Aorta (tissue), 5 donors: ENCODE measurements at places on chromosomes 2 and 18. TPM values are rescaled to one million over a fixed set of nuclear protein-coding genes. Genes with fewer than 3 reads are reported as not detected.
A peak's percentile ranks its signal among the peaks of the same experiment; 100 is the strongest.

DNA sequence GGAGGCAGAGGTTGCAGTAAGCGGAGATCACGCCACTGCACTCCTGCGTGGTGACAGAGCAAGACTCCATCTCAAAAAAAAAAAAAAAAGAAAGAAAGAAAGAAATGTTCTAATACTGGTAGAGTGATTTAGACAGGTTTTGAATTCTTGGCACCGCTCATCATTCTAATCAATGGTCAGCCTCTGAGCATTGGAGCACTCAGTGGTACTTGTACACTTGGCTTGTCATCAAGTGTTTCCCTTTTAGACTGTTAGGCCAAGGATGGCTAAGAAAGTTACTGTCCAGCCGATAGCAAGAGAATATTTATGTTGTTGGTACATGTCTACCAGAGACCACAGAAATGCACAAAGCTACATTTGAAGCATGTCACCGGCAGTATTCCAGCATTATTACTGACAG is 444.1 kb upstream of the RAB12 start:
- no peak for DNase-seq

DNA sequence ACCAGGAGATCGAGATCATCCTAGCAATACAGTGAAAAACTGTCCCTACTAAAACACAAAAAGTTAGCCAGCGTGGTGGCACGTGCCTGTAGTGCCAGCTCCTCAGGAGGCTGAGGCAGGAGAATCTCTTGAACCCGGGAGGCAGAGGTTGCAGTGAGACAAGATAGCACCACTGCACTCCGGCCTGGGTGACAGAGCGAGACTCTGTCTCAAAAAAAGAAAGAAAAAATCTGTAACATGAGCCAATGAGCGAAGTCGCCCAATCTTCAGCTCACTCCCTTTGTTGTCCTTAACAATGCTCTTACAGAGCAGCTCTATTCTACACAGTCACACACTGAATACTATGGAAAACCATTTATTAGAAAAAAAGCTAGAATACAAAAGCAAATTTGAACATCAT is 22.0 kb downstream of the FAM98A start:
- no peak for DNase-seq

DNA sequence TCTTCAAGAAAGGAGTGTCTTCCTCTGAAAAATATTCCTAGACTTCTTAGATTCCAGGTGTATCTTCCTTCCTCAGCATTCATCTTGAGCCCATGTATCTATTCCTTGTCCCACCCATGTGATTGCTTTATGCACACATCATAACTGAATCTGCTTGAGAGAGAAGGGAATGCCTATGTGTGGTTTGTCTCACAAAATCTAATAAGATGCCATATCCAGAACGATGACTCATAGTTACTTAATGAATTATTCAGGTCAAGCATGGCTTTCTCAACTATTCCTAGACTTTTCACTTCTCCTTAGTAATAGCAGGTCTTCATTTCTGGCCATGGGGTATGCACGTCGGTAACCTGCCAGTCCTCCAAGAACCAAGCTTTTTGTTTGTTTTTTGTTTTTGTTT is 121.8 kb downstream of the SETBP1 start:
- no peak for DNase-seq

DNA sequence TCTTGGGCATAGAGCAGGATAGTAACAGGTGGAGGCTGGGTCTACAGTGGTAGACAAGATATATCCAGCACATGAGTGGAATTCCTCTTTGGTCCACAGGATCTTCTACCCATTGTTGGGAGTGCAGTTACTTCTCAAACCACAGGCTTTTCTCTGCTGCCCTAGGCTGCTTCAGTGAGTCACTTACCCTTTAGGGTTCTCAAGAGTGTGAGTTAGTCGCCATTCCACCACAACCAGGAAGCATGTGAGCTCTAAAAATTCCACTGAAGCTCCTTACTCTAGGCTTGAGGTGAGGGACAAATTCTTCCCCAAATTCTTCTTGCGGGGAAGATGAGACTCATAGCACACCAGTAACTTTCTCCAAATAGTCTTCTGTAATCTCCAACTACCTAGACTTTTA is 189.4 kb downstream of the PLCL1 start:
- no peak for DNase-seq

DNA sequence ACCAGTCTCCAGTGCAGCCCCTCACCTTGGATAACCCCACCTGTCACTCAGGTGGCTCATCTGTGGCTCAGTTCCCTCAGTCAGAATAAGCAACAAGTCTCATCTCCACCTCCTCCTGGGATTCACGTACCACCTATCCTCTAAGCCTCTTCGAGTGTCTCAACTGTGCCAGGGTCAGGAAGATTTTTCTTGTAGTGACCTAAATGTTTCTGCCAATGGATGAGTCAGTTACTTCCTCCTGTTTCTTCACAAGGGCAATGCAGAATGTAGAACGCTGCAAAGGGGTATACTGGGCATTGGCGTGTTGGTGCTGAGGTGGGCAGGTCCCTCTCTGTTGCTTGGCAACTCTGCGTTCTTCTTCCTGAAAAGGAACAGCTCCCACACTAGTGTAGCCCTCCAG is 213.3 kb upstream of the CXCR4 start:
- no peak for DNase-seq

DNA sequence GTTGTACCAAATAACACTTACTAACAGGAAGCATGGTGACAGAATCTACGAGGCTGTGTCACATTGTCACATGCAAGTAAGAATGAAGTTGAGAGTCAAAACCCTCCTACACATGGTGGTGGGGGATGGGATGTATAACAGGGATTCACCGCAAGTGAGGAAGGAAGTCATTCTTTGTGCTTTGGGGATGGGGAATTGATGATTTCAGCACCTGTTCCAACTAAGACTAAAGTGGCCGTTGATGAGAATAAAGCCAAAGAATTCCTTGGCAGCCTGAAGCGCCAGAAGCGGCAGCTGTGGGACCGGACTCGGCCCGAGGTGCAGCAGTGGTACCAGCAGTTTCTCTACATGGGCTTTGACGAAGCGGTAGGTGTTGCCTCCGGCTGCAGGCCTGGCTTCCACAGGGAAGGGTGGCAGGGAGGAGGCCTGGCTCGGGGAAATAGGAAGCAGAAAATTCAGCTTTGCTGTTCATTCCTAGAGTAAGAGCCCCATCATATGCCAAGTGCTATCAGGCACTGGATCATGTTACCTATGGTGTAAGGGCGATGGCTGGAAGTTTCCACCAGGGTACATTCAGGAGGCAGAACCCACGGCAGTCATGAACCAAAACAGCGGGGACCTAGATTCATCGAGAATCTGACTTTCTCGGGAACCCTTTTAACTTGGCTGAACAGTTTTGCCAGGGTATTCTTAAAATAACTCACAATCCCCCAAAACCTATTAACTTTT is 120.3 kb downstream of the UXS1 start:
- no peak for DNase-seq

GRCh38 chr18:63808125-63808524 is 32.9 kb downstream of the SERPINB7 start:
- no peak for DNase-seq

DNA sequence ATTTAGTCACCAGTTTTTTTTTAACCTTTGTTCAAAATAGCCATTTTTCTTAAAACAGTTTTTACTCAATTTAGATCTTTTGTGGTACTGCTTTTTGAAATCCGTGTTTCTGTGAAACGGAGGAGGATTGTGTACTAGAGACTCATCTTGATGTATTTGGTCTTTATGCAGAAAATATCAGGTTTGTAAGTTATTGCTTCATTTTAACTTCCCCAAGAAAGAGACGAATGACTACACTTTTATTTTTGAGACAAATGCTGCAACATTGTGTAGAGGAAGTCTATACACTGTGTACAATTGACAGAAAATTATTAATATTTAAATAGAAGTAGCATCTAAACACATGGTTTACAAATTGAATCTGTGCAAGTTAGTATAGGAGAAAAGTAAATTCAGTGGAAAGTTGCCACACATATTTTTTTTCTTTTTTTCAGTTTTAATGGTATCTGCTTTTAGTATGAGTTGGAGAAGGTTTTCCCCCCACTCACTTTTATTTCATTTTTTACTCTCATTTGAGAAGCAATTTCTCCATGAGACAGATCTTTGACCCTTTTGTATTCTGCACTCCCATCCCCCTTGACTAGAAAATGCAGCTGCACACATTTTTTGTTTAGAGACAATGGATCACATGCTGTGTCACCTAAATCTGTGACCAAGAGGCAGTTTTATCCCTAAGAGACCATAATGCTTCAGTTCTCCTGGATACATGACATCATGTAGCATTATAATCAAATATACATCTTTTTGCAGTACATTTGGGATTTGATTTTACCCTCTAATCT is 200.8 kb upstream of the STON1 start:
- DNase-seq = no peak

GRCh38 chr2:217851191-217852020 is 151.4 kb downstream of the TNS1 start:
- DNase-seq = peak; percentile 78

GRCh38 chr2:233519787-233520611 is 46.6 kb downstream of the USP40 start:
- no peak for DNase-seq

- no peak for DNase-seq
These were observed 4.2 kb upstream of the AFF3 start for GRCh38 chr2:100146657-100146960.

DNA sequence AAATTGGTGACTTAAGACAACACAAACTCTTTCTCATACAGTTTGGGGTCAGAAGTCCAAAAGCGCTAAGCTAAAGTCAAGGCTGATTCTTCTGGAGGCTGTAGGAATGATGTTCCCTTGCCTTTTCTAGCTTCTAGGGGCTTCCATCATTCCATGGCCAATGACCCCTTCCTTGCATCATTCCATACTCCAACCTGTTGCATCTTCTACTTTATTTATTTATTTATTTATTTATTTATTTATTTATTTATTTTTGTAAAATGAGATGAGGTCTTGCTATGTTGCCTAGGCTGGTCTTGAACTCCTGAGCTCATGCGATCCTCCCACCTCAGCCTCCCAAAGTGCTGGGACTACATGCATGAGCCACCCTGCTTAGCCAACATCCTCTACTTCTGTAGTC is 44.7 kb upstream of the C1D start:
- no peak for DNase-seq

DNA sequence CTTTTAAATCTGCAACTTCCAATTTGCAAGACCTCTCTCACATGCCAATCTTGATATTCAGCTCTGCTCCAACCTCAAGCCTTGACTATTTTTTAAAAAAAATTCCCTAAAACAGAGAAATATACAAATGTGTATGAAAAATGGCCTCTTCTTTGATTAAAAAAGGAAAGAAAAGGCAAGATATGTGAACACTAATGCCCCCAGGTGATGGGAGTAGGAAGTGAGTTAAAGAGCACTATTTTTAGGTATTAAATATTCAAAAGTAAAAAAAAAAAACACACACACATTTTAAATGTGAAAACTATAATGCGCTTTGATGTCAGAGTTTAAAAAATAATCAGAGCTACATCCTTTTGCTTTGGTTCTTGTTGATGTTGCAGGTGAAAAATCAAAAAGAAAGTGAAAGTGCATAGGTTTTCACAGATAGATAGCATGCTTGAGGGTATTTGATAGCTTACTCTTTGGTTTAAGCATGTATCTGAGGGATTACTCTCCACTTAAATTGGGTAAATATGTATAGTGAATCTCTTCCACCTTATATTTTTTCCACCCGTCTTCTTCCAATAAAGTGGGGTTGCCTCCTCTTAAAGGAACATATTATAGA is 406.0 kb upstream of the POU3F3 start:
- DNase-seq = no peak

DNA sequence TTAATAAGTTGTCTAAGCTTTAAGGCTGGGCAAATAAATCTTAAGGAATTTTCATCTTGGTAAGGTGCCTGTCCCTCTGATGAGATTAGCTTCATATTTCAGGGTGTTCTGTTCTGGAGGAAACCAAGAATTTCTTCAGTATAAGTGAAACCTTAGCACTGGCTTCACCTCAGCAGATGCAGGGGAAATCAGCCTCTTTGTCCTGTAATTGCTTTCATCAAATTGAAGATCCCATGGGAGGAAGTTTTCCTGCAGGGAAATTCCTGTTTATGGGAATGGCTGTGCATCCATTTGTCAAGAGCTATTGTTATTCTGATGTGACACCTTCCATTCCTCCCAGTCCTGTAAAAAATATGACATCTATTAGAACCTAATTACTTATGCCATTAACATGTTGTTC is 174.5 kb downstream of the PTPRM start:
- no peak for DNase-seq

DNA sequence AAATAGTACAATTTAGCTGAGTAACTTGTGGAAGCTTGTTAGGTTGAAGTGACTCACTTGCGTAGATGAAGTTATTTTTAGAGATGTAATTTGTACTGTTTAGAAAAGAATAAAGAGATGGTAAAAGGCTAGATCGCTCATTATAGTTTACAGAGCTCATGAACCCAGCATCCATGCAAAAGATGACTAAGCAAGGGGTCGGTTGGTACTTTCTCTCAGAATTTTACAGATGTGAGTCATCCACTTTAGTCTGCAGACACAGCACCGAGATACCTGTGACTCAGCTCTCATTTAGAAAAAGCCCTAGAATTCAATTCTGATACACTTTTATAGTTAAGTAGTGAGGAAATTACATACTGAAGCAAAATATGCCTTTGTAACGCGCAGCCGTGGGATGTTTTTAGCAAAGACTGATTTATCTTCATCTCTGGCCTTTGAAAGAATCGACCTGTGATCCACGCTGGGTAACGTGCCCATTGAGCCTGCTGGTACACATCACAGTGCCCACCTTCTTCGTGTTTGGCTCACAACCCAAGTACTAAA is 116.5 kb upstream of the FOSL2 start:
- no peak for DNase-seq

- DNase-seq = no peak
These were observed 27.9 kb downstream of the AOX1 start for GRCh38 chr2:200613692-200614091.

GRCh38 chr2:5539282-5540165 is 152.7 kb upstream of the SOX11 start:
- DNase-seq = no peak

- DNase-seq = no peak
These were observed 24.0 kb upstream of the CERS6 start for GRCh38 chr2:168432100-168432499.

- DNase-seq = no peak
These were observed 516.7 kb downstream of the TXNL1 start for GRCh38 chr18:56121669-56122068.

The AQP12B gene
- polyA plus RNA-seq = not detected

The DAW1 gene
- polyA plus RNA-seq = not detected

The GYPC gene
- 118 TPM for polyA plus RNA-seq

The UGT1A9 gene
- polyA plus RNA-seq = not detected

The TBR1 gene
- not detected for polyA plus RNA-seq

The EVA1A gene
- polyA plus RNA-seq = 0.82 TPM

The ERICH2 gene
- polyA plus RNA-seq = 3.0 TPM

The UGT1A3 gene
- not detected for polyA plus RNA-seq

The TUBB8B gene
- polyA plus RNA-seq = not detected

The CFC1 gene
- polyA plus RNA-seq = not detected

The RAB31 gene
- polyA plus RNA-seq = 57.6 TPM

The UGT1A4 gene
- not detected for polyA plus RNA-seq

The KIAA2012 gene
- not detected for polyA plus RNA-seq

The IL36B gene
- polyA plus RNA-seq = not detected

The PROM2 gene
- polyA plus RNA-seq = 1.4 TPM

The SPATA3 gene
- polyA plus RNA-seq = not detected
